ENCODE measurements at places on chromosomes 7 and 10. TPM values are rescaled to one million over a fixed set of nuclear protein-coding genes. Genes with fewer than 3 reads are reported as not detected.

- H3K4me3 ChIP-seq = no peak overlapping the region
- H3K36me3 ChIP-seq = no peaks in the 10 kb centered on the region
- H3K27me3 ChIP-seq = no peaks in the 10 kb centered on the region
- H3K27ac ChIP-seq = no peak overlapping the region
Measured at GRCh38 chr7:49091519-49091918, 167.2 kb downstream of the CDC14C start.

DNA sequence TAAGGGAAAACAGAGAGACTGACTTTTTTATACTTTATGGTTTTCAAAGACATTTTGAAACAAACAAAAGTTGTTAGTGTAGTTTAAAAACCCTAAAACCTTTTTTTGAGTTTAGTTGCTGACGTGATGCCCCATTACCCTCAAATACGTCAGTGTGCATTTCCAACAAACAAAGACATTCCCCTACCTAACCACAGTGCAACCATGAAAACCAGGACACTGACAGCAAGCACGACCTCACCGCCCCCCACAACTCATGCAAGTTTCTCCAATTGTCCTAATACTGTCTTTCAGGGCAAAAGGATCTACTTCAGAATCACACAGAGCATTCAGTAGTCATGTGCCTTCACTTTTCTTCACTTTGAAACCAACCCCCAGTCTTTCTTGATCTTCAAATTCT is 75.0 kb downstream of the WNT2 start:
- no peak overlapping the region for H3K4me3 ChIP-seq
- no peak overlapping the region for H3K27ac ChIP-seq
- H3K36me3 ChIP-seq = no peaks in the 10 kb centered on the region
- H3K4me1 ChIP-seq = no peaks in the 10 kb centered on the region
- DNase-seq = no peak

- H3K4me1 ChIP-seq = peaks cover 7% of the 10 kb centered on the region
- peaks cover 72% of the 10 kb centered on the region for H3K27me3 ChIP-seq
- H3K27ac ChIP-seq = no peak within 1 kb of the TSS
- peak within 1 kb of the TSS; percentile 58 for H3K4me3 ChIP-seq
- no peaks in the 10 kb centered on the region for H3K36me3 ChIP-seq
Measured at GRCh38 chr10:69801434-69802315, at the start of gene COL13A1. Gene COL13A1 (plus strand): TSS chr10:69801906. CDS start chr10:69802424, 518 bp downstream.

- DNase-seq = no peak
- H3K27ac ChIP-seq = no peak overlapping the region
- H3K4me3 ChIP-seq = no peak overlapping the region
- no peaks in the 10 kb centered on the region for H3K27me3 ChIP-seq
- no peaks in the 10 kb centered on the region for H3K36me3 ChIP-seq
- no peaks in the 10 kb centered on the region for H3K4me1 ChIP-seq
Measured at GRCh38 chr10:23777153-23777552, 338.3 kb downstream of the OTUD1 start.

- H3K4me3 ChIP-seq = no peak overlapping the region
- DNase-seq = peak; percentile 72
- H3K4me1 ChIP-seq = peaks cover 2% of the 10 kb centered on the region
- peaks cover 14% of the 10 kb centered on the region for H3K27me3 ChIP-seq
- H3K36me3 ChIP-seq = no peaks in the 10 kb centered on the region
Measured at GRCh38 chr10:69515699-69516259, 57.4 kb downstream of the NEUROG3 start.

GRCh38 chr10:132447446-132448247 is 50.6 kb downstream of the PWWP2B start:
- H3K36me3 ChIP-seq = no peaks in the 10 kb centered on the region
- no peaks in the 10 kb centered on the region for H3K27me3 ChIP-seq
- DNase-seq = peak; percentile 86
- H3K4me3 ChIP-seq = peak overlapping the region; percentile 76
- peaks cover 23% of the 10 kb centered on the region for H3K4me1 ChIP-seq

DNA sequence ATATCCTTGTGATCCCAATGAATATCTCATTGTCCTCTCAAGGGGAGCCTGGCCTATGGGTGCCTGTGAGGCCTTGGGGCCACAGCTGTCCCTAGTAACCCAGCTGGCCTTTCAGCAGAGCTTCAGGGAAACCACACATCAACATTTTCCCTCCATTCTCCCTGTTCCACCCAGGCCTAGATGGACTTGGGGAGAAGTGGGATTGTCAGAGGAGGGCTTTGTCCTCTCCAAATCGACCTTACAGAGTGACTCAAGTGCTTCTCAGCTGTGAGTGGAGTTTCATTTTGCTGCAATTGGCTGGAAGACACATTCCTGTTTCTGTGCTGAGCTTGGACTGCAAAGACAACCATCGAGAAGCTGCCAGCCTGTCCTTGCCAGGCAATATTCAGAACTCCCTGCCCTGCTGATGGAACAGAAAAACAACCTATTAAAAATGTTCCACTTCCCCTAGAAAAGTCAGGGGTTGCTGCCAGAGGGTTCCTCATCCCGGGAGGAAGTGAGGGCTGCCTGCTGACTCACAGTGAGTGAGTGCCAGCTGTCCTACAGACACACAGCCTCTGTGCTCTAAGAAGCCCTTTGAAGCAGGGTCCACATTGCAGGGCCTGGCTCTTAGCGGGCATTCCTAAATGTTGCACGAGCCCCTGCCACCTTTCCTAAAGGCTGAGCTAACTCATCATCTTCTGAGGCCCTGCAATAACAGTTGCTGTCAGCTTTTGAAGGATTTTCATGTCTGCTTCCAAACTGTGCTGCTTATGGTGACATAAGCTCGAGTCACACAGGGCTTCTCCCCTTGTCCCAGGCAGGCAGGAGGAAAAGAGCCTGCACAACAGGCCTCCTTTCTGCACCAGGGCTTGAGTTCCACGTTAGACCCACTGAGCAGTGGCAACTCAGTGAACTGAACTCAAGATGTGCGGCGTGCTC is 20.5 kb downstream of the STRA8 start:
- H3K4me1 ChIP-seq = peaks cover 11% of the 10 kb centered on the region
- no peak overlapping the region for H3K27ac ChIP-seq
- H3K4me3 ChIP-seq = no peak overlapping the region
- H3K36me3 ChIP-seq = no peaks in the 10 kb centered on the region

DNA sequence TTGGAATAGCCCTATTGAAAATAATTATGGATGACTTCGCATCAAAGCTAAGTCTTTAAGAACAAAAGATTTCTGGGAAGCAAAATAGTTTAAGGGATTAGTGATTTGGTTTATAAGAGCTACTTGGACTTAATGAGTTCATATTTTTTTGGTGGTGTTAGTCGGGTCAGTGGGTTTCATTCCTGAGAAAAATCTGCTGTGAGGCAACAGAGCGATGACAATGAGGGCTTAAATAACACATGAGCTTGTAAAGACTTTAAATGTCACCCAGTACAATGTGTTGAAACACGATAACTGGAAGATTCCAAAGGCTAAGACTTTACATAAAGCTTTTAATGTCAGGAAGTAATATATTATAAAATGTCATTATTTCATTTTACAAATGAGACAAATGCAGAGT is 178.8 kb downstream of the ARL4A start:
- DNase-seq = no peak
- no peaks in the 10 kb centered on the region for H3K4me1 ChIP-seq
- H3K36me3 ChIP-seq = no peaks in the 10 kb centered on the region
- no peak overlapping the region for H3K27ac ChIP-seq
- no peak overlapping the region for H3K4me3 ChIP-seq

CFAP69 gene
- 0.85 TPM for total RNA-seq

YKT6 gene
- 74.9 TPM for total RNA-seq

PYROXD2 gene
- 3.9 TPM for total RNA-seq

DNA sequence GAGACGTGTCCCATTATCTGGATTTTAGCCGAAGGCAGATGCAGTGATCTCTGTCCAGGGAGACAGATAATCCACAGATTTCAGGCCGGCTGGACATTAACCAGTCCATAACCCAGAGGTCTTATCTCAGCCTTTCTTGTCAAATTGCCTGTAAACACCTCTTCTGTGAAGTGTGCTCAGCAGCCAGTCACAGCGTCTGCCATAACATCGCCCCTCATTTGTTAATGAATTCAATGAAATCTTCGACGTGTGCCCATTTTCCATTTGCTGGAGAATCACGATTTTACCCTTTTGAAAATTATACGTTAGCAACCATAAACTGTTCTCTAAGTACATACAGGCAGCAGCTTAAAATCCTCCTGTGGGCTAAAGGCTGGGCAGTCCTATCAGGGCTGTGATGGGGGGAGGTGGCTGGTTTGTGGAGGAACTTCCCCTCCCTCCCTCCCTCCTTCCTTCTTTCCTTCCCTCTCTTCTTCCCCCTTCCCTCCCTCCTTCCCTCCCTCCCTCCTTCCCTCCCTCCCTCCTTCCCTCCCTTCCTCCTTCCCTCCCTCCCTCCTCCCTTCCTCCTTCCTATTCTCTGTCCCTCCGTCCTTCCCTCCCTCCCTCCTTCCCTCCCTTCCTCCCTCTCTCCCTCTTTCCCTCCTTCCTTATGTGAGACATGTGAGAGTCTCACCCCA is 26.6 kb upstream of the FAM20C start:
- H3K36me3 ChIP-seq = no peaks in the 10 kb centered on the region
- no peaks in the 10 kb centered on the region for H3K4me1 ChIP-seq
- no peak for DNase-seq
- no peak overlapping the region for H3K4me3 ChIP-seq
- H3K27ac ChIP-seq = no peak overlapping the region

DNA sequence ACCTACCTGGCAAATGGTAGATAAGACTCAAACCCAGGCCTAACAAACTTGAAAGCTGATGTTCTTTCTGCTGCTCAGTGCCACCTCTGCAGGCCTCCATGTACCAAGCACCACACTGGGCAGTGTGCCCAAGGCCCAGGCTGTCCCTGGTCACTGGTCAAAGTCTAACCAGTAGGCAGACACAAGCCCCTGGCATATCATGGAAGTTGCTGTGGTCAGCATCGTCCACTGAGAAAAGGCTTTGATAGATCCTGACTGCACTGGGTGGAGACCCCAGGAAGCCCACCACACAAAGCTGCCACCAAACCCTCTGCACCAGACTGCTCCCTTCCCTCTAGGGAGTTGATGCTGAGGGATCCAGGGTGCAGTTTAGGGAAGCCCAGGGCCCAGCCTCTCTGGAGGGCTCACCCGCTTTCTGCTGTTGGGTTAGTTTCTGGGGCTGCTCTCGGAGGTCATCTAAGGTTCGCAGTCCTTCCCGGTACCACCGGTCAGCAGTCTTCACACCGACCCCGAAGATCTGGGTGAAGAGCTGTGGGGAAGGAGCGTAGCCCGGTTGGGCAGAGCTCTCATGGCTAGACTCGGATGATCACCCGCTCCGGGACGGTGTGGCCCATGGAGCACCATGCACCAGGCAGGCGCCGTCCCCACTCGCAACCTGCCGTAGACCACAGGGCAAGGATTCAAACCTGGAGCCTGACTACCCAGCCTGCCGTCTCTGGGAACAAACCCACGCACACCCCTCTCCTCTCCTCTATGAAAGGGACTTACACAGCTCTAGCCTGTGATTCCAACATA is 6.0 kb downstream of the POLM start:
- H3K4me1 ChIP-seq = peaks cover 41% of the 10 kb centered on the region
- H3K27me3 ChIP-seq = no peaks in the 10 kb centered on the region
- DNase-seq = no peak

GRCh38 chr10:18246967-18247366 is 106.7 kb downstream of the CACNB2 start:
- H3K4me1 ChIP-seq = no peaks in the 10 kb centered on the region
- H3K36me3 ChIP-seq = no peaks in the 10 kb centered on the region
- H3K27me3 ChIP-seq = peaks cover 3% of the 10 kb centered on the region
- no peak overlapping the region for H3K27ac ChIP-seq
- DNase-seq = no peak
- H3K4me3 ChIP-seq = no peak overlapping the region

DNA sequence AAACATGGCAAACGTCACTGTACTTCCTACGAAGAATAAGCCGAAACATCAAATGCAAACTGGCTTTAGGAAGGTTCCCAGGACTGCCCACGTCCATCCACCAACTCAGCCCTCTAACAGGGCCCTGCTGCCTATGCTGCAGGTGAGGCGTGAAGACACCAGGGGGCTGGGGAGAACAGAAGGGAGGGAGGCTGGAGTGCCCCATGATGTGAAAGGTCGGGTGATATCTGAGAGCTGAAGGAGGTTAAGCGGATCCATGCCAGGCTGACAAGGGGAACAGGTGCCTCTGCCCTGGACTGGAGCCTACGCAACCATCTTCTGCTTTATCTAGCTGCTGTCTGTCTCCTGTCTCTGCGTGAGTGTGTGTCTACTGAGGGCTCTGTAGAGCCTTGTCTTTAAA is 40.2 kb upstream of the ATP6V0A4 start:
- peaks cover 2% of the 10 kb centered on the region for H3K4me1 ChIP-seq
- H3K27me3 ChIP-seq = no peaks in the 10 kb centered on the region
- H3K4me3 ChIP-seq = no peak overlapping the region
- no peak overlapping the region for H3K27ac ChIP-seq
- DNase-seq = no peak
- H3K36me3 ChIP-seq = peaks cover 4% of the 10 kb centered on the region

OPN1SW gene
- total RNA-seq = not detected

GRCh38 chr7:129779602-129780256 is 168.2 kb downstream of the NRF1 start:
- H3K36me3 ChIP-seq = no peaks in the 10 kb centered on the region
- H3K4me1 ChIP-seq = peaks cover 22% of the 10 kb centered on the region
- no peak overlapping the region for H3K27ac ChIP-seq
- H3K4me3 ChIP-seq = peak overlapping the region; percentile 10

DNA sequence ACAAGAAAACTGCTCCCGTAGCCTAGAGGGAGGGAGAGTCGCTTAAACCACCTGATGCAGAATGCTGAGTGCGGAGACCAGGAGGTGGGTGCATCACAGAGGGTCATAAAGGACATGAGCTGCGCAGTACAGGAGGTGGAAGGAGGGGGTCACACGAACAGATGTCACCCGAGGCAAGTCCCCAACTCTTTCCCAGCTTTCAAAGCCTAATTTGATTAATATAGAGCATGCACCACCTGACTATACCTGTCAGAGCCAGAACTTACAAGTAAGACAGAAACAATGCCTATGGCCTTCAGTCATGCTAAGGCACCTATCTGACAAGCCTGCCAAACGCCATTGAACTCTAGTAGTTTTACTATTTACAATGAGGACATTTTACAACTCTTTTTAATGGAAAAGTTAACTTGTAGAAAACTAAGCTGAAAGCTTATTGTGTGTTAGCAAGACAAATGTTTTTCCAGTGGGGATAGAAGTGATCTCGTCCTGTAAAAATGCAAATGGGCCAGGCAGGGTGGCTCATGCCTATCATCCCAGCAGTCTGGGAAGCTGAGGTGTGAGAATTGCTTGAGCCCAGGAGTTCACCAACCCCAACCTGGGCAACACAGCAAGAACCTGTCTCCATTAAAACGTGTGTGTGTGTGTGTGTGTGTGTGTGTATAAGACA is 1.1 kb upstream of the VOPP1 start:
- peaks cover 55% of the 10 kb centered on the region for H3K4me1 ChIP-seq
- H3K4me3 ChIP-seq = peak overlapping the region; percentile 76
- peak overlapping the region; percentile 65 for H3K27ac ChIP-seq
- H3K36me3 ChIP-seq = peaks cover 1% of the 10 kb centered on the region
- no peaks in the 10 kb centered on the region for H3K27me3 ChIP-seq

DNA sequence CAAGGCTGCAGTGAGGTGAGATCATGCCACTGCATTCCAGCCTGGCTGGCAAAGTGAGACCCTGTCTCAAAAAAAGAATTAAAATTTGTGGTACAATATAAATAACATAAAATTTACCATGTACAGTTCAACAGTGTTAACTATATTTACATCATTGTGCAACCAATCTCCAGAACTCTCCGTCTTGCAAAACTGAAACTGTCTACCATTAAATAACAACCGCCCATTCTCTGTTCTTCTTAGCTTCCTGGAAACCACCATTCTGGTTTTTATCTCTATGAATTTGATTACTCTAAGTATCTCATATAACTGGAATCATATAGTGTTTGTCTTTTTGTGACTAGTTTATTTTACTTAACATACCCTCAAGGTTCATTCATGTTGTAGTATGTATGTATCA is 167.6 kb downstream of the AUTS2 start:
- DNase-seq = no peak
- no peaks in the 10 kb centered on the region for H3K36me3 ChIP-seq
- no peak overlapping the region for H3K27ac ChIP-seq
- no peaks in the 10 kb centered on the region for H3K27me3 ChIP-seq

PILRA gene
- total RNA-seq = 0.68 TPM

Data from activated naive CD8-positive, alpha-beta T cell treated with anti-CD3 and anti-CD28 coated beads for 36 hours (primary cell).